GM19239 (cell line): ENCODE measurements at places on chromosomes 3 and 15.

- DNase-seq, result no peak
Measured at GRCh38 chr3:24578324-24578723, 83.7 kb upstream of the THRB start.

DNA sequence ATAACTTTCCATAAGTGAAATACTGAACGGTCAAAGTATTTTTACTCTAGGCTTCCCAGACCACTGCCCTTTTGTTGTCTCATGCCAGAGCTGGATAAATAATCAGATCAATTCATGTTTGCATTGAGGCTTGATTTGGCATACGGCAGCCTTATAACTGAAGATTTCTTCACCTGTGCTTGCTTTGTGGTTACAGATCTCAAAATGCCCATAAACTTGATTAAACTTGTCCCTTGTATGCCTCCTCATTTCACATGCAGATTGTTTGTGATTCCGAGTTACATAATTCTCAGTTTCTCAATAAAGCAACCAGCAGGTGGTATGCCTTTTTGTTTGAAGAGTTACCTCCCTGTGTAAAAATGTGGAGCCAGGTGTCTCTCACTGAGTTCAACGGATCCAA, 211.4 kb upstream of the LRIG1 start:
- no peak for DNase-seq

GRCh38 chr3:58698246-58698645, 31.7 kb upstream of the FAM3D start:
- DNase-seq, result no peak

GRCh38 chr15:79376383-79376782, 55.8 kb upstream of the MINAR1 start:
- DNase-seq, result no peak

DNA sequence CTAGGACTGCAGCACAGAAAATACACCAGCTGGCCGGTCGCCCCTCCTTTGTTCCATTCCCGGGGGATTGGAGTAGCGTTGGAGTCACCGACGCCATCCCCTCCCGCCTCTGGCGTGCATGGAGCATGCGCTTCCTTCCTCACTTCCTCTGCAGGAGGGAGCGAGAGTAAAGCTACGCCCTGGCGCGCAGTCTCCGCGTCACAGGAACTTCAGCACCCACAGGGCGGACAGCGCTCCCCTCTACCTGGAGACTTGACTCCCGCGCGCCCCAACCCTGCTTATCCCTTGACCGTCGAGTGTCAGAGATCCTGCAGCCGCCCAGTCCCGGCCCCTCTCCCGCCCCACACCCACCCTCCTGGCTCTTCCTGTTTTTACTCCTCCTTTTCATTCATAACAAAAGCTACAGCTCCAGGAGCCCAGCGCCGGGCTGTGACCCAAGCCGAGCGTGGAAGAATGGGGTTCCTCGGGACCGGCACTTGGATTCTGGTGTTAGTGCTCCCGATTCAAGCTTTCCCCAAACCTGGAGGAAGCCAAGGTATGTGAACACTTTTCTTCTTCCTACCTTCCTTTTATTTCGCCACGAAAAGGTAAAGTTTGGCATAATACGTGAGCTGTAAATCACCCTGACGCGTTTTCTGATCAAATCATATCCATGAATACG, at the start of gene SCG3:
Gene SCG3 (plus strand): TSS at position 201 of the 661 bp plus-strand sequence. CDS start 253 bp downstream, at position 454.
- DNase-seq, result peak; percentile 12

DNA sequence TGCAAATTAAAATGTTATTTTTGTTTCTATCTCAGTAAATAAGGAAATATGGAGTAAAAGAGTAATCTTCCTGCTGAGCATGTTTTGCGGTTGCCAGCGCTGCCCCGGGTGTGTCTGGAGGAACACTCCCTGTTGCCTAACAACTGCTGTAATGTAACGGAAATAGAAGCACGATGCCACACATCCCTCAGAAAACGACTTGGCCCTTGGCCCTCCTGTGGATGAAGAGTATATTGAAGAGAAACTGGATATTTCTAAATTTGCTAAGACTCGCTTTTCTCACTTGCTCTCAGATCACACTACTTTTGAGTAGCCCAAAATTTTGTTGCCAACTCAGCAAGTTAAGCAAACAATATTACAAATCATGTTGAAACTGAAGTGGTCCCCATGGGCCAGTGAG, 18.9 kb downstream of the CX3CR1 start:
- DNase-seq, result peak; percentile 42

GRCh38 chr3:14943042-14943441, 4.3 kb upstream of the NR2C2 start:
- no peak for DNase-seq

DNA sequence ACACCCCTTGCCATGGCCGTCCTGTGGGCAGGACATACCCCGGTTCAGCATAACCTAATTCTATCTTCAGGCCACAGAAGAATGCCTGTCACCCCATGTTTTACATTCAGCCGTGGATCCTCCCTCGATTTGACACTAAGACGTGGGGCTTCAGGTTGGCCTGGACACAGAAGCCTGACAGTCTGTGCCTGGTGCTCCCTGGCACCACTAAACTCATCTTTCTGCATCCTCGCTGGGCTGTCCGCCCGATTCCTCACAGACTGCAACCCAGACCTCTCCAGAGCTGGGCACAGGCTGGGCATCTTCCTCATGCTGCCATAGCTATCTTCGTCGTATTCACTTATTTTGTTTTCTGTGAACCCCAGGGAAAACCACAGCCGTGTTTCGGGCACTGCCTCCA, 117.8 kb upstream of the IQSEC1 start:
- DNase-seq, result no peak

DNA sequence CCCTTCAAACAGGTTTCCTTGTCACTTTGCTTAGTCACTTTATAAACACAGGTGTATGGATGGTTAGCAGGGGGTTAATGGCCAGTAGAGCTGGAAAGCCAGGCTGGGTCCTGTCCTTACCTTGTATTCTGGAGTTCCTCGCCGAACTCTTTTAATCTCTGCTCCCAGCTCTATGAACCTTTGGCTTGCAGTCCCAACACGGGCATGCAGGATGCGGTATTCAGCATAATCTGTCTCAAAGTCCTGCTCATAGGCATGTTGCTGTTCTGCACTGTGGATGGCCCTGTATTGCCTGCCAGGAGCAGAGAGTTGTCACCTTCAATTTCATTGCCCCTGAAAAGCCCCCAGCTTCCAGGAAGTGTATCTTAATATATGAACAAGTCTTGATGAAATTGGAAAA, 2.7 kb downstream of the ELL3 start:
- no peak for DNase-seq

DNA sequence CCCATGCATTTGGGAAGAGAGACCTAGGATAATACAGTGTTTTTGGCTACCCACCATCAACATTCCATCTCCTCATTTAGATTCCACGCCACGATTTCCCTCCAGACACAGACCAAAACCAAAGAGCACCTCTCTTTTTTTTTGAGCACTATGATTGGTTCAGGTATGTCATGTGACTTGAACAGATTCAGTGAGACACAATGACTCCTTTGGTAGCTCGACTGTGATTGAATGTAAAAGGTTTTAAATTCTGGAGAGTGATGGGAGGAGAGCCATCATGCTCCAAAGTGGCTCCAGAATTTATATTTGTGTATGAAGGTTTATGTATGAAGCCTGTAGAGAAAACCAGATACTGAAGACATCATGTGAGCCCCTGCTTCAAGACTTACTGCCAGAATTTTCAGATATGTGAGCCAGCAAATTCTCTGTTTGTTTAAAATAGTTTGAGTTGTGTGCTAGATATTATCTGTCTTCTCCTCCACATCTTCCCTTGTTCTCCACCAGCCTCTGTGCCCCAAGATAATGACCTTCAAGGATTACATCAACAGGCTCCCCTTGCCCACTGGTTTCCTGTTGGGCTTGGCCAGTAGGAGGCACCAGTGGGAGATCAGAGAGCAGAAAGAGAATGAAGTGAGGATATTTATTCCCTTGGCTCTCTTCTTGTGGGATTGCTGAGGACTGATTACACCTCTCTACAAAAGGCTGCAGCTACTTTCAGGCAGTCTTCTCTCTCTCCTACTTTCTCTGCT, 12.5 kb downstream of the MYD88 start:
- DNase-seq, result no peak

DNA sequence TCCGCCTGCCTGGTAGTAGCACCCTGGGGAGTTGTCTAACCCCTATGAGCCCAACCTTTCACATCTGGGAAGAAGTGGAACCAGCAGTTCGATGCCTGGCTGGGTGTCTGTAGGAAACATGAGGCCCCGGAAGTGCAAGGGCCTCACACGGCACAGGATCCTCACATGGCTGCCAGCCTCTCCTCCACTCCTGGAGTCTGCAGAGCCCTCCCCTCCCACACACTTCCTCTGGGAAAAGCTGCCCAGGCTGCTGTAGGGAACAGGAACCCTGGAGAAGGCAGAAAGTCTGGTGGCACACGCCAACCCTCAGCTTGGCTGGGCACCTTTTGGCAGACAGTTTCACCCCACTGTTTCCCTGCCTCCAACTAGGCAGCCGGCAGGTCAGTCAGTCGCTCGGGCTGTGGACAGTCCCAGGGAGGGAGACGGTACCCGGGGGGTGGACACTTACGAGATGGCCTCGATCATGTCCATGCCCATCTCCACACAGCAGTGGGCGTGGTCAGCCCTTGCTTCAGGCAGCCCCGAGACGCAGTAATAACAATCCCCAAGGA, 118.4 kb downstream of the ADCY5 start:
- no peak for DNase-seq

DNA sequence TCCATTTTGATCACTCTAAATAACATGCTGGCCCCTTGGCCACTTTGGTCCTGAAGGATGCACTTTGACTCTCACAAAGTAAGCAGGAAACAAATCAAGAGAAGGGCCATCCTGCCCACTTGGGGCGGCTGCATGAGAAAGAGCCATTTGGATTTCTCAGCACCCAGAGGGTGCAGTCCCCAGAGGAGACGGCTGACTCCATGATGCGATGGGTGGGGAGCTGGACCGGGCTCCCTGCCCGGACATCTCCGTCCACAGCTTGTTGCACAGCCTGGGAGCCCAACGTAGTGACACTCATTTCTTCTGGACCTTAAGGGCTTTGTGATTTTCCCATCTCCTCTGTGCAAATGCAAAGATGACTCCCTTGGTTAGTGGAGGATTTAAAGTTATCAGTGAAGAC, 4.0 kb upstream of the HRH1 start:
- DNase-seq, result no peak

DNA sequence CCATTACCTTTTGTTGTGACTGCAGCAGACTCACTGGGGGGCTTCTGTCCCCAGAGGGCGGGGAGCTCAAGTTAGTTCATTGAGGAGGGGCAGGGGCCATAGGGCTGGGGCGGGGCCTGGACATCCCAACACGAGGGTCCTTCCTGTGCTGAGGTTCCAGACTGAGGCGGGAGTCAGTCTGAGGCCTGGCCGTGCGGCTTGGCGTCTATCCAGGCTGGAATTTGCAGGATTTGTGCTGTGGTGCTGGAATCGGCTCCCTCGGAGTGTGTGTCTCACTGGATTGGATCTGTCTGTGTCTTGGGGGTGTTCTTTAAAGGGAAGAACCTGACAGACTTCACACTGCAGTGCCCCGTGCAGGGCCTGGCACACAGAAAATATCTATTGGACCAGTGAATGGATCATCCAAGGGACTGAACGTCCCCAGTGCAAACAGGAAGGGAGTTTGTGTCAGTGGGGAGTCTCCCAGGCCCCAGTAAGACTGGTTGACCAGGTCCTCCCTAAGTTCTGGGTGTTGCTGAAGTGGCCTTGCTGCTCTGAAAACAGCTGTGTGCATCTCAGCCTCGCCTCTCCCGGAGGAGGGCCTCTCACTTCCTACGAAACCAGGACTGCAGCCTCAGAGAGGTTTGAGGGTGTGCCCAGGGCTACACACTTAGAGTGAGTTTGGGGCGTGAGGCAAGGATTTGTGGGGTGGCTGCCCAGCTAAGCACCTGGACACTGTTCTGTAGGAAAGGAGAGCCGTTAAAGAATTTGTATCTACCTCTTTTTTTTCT, 26.1 kb downstream of the GOLGA6L2 start:
- peak; percentile 21 for DNase-seq

DNA sequence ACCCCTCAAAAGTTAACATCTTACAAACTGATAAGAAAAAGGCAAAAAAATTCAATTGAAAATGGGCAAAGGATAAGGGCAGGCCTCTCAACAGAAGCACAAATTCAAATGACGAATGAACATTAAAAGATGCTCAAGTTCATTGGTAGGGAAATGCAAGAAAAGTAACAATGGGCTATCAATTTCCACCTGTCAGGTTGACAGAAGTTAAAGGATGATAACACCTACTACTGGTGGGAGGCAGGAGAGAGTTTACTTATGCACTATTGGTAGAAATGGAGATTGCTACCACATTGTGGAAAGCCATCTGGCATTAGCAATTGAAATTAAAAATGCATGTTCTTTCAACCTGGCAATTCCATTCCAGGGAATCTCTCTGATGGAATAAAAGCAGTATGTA, 35.6 kb upstream of the TNFAIP8L3 start:
- DNase-seq, result no peak

GRCh38 chr3:171192176-171192854, 165.8 kb upstream of the SLC2A2 start:
- no peak for DNase-seq

DNA sequence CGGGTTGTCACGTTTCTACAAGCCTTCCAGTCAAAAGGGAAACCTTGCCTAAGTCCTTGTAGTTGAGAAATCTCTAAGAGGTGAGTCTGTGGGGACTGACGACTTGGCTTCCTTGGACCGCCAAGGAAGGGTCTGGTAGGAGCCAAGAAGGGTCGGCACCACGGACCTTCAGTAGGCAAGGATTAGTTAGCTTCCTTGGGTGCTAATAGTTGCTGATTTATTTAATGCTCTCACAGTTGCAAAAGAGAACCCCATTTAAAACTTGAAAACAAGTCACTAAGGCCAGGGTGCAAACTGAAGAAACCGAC, 361 bp upstream of the LCMT2 start:
- peak; percentile 13 for DNase-seq

- DNase-seq, result no peak
Measured at GRCh38 chr15:101156061-101156460, 95.8 kb downstream of the CHSY1 start.

GRCh38 chr3:68666429-68667136, 265.8 kb downstream of the TAFA4 start:
- DNase-seq, result no peak

DNA sequence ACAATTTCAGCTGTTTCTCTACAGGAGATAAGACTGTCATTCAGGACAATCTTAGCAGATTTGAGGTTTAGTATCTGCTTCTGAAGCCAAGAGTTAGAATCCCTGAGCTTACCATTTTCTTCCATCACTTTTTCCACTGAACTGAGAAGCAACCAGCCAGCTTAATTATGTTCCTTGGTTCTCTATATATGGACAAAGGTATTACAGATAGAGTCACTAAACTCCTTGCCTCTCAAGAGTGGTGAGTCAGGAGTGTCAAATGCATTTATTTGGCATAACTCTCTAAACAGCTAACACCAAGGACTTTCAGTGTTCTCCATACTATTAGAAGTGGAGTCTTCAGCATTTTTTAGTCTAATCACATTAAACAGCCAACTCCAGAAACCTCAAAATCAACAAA, 239.3 kb downstream of the ALCAM start:
- no peak for DNase-seq

GRCh38 chr3:70614111-70614510, 301.7 kb upstream of the MDFIC2 start:
- no peak for DNase-seq

- no peak for DNase-seq
Measured at GRCh38 chr3:35408882-35409281, 230.4 kb upstream of the ARPP21 start.
